Mesothelial cell of epicardium (in vitro differentiated cells): ENCODE measurements at places on chromosomes 4 and X.

DNA sequence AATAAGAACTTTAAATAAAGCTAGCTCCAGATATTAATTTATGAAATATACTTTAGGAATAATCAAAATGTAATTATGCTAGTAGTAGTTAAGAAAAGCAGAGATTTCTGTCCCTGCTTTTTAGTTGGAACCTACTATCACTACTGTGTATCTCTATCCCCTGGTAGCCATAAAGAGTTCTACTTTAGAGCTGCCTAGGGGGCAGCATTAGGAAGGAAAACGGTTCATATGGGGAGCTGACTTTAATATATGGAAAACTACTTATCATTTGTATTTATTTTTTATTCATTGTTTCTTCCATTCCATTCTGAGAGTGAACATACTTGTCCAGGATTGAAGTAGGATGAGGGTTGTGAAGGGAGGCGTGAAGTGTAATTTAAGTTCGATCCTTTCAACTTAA, 40.9 kb downstream of the CPEB2 start:
- DNase-seq: no peak

DNA sequence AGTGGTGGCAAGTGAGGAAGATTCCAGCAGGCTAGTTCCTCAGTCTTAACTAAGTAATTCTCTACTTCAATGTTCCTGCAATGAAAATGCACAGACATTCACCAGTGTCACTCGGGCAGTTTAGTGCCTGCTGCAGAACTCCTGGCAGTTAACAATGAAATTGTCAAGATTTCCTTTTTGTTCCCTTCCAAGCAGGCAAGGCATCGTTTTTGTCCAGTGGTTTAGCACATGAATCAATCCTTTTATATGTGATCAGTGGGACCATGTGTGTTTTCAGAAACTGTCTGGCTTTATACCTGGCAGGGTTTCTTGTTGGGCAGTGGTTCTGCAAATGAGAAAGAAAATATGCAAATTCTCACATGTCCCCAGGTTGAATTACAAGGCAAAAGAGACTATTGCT, 122.2 kb downstream of the GBA3 start:
- DNase-seq: no peak

DNA sequence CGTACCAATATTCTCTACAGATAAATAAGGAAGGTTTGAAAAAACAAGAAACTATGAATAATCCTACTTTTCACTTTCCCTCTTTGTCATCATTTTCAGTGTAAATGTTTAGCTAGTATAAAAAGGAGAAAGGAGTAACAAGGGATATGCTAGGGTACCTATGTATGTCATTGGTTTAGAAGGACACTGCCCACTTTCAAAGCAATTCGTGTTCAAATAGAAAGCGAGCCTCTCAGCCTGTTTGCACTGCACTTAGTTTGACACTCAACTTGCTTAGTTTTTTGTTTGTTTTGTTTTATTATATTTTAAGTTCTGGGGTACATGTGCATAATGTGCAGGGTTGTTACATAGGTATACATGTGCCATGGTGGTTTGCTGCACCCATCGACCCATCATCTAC, 21.6 kb upstream of the RXFP1 start:
- DNase-seq: no peak

GRCh38 chr4:53865054-53865453, 199.4 kb downstream of the CHIC2 start:
- DNase-seq: no peak

GRCh38 chr4:52833941-52834525, 28.1 kb upstream of the RASL11B start:
- no peak for DNase-seq

DNA sequence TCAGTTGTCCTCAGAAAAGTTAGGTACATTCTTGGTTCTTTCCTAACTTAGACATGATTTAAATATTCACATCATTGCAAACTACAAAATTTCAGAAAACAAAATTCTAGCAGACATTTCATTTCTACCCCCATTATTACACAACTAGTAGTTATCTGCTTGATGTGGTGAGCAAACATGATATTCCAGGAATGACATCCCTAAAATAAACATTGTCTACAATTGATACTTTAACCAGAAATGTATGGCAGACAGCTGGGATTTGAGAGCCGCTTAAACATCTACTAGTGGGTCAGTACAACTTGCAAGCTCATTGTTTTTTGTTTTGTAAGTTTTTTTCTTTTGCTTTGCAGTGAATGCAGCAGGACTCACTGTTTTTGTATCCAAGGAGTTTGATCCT, 32.1 kb upstream of the AMBN start:
- no peak for DNase-seq

GRCh38 chrX:19370061-19370460, 26.3 kb downstream of the PDHA1 start:
- no peak for DNase-seq

DNA sequence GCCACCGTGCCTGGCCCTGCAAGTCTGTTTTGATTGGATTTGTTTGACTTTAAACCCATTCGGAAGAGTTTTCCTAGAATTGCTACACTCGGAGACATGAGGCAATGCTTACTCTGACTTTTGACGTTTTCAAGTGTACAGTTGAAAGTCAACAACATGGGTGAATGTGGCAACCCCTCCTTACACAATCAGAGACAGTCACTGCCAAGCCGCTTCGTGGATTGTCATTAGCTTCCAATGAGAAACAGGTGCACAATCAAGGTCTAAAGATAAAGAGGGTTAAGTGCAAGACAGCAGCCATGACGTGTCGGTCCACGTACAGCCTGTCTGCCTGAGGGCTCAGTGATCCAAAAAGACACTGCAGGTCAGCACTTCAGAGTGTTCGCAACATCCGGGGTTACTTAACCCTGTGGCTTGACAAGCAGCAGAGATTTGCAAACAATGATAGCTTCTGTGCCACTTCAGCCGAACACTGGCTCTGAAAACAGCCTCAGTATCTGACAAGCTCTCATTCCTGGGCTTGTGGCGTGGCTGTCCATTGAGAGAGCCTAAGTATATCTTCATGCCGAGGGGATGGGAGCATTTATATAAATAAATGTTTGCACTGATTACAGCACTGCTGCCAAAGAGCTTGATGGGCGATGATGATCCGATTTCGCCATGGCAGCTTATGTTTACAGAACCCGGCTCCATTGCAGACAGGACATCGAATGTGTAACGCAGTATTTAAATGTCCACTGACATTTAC, 180.0 kb downstream of the DHRSX start:
- no peak for DNase-seq

GRCh38 chr4:30696191-30696590, 24.0 kb upstream of the PCDH7 start:
- DNase-seq: no peak

DNA sequence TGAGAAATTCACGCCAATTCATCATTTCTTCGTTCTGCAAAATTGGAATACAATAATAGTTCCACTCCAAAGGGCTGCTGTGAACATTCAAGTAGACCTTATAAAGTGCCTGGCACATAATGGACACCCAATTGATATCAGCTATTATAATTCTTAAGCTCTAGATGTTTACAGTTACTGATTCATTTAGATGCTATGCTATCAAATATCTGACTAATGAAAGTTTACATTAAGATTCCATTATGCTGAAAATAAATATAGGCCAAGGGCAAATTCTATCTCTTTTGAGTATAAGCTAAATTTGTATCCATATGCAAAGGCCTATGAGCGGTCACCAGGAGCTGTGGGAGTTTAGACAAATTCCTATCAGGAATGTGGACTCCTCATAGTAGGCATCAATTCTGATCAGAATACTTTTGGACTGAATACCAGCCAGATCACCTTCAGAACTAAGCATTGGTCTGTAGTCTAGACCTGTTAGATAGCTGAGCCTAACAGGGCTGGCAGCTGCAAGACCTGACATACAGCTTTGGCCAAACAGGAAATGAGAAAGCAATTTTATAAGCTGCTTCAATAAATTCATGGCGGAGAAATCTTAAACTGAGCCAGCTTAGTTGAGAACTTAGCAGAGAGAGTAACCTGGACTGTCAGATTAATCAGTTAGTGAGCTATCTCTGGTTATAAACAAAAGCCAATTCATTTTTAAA, 384.3 kb upstream of the ACTRT1 start:
- no peak for DNase-seq

DNA sequence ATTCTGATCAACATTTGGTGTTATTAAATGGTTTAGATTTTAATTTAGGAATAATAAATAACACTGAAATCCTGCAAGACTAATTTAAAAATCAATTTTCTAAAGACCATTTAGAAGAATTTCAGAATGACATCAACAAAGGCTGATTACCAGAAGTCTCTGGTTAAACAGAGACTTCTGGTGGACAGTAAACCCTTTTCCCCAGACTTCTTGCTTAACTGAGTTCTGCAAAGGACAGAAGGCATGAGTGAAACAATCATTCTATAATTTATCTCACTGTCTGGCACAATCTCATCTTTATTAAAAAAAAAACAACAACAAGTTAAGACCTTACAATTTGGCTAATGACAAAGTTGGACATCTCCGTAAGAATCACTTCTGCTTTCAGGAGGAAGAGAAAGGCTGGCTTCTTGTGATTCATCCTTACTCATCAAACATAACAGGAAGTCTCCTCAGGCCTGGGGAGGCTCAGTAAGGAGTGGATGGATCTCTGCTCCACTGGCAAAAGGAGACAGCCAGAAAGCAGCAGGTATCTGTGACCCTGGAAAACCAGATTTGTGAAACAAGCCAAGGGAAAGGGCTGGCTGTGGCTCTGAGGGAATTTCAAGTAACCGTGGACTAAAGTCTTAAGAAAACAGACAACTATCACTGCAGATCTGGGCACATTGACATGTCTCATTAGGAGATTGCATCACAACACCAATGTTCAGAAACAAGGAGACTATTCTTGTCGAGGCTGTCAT, 908 bp upstream of the TLR6 start:
- no peak for DNase-seq

DNA sequence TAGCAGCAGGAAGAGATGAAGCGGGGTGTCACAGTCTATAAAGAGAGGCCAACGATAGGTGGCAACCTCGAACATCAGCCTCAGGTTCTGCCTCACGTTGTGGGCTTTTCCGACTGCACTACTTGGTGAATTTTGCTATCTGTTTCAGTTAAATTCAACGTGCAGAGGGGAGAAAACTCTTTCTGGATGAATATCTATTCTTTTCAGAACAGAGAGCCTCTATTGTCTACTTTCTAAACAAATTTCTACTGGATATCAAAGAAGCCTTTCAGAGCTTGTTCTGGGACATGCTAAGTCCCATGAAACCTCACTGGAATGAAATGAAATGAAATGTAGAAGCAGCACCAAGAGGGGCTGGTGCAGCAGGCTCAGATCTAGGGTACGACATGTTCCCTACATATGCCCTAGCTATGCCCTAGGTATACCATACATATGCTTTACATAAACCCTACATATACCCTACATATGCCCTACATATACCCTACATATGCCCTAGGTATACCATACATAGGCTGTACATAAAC, 116.5 kb upstream of the TRIM2 start:
- DNase-seq: no peak

- DNase-seq: no peak
Measured at GRCh38 chr4:40587826-40588225, 41.8 kb downstream of the RBM47 start.

DNA sequence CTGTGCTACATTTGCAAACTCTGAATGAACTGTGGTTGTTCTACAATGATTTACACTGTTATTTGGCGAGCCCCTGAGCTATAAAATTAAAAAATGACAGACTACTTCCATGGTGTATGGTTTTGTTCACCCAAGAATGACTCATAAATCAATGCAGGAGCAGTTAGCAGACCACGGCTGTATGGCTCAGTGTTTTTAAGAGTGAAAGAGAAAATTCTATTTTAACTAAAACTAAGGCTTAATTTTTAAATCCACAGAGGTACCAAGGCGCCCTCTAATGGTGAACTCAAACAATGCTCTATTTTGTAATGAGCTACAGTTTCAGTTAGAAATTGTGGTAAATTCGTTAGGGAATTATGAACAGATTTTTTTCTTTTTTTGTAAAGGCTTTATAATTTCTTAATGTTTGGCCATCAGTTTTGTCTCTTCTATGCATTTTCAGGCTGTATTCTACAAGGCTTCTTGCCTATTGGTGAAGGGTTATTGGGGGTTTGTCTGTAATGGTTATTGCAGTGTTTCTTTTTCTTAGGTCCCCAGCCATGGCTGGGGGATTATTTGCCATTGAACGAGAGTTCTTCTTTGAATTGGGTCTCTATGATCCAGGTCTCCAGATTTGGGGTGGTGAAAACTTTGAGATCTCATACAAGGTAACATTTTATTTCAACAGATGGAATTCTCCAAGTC, 32.5 kb downstream of the HMGB2 start:
- DNase-seq: no peak

GRCh38 chr4:53586121-53586816, 5.0 kb downstream of the LNX1 start:
- no peak for DNase-seq

DNA sequence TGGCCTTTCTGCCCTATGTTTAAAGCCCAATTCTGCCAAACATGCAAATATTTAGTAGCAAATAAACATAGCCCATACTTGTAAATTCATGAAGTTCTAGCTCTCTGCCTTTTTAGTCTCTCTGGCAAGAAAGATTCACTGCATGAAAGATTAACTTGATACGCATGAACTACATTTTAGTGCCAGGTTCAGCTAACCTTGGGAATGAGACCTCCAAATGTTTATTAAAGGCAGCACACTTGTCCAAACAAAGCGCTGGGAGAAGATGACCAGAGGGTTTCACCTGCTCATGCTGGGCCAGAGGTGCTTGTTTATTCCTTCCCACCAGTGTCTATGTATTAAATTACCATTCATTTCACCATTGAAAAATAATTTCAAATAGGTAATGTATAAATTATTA, 44.5 kb upstream of the IL1RAPL1 start:
- DNase-seq: no peak
